ENCODE measurements at places on chromosomes 2 and 18. TPM values are rescaled to one million over a fixed set of nuclear protein-coding genes. Genes with fewer than 3 reads are reported as not detected.

GRCh38 chr18:48590678-48591077 is 51.8 kb downstream of the CTIF start:
- no peaks in the 10 kb centered on the region for H3K27me3 ChIP-seq
- no peak overlapping the region for H3K4me3 ChIP-seq
- peaks cover 20% of the 10 kb centered on the region for H3K4me1 ChIP-seq

DNA sequence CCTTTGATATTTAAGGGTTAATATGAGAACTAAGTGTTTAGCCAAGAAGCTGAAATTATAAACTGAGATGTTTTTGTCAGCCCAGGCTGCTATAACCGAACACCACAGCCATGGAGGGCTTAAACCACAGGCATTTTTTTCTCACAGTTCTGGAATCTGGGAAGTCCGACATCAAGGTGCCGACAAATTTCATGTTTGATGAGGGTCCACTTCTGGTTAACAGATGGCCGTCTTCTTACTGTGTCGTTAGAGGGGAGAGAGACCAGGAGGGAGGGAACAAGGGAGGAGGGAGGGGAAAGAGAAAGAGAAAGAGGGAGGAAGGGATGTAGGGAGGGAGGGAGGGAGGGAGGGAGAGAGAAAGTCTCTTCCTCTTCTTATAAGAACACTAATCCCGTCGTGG is 6.5 kb upstream of the CNDP2 start:
- no peak overlapping the region for H3K27ac ChIP-seq
- no peaks in the 10 kb centered on the region for H3K36me3 ChIP-seq
- H3K27me3 ChIP-seq, result no peaks in the 10 kb centered on the region
- no peak overlapping the region for H3K4me3 ChIP-seq
- H3K4me1 ChIP-seq, result peaks cover 7% of the 10 kb centered on the region
- DNase-seq, result no peak

DNA sequence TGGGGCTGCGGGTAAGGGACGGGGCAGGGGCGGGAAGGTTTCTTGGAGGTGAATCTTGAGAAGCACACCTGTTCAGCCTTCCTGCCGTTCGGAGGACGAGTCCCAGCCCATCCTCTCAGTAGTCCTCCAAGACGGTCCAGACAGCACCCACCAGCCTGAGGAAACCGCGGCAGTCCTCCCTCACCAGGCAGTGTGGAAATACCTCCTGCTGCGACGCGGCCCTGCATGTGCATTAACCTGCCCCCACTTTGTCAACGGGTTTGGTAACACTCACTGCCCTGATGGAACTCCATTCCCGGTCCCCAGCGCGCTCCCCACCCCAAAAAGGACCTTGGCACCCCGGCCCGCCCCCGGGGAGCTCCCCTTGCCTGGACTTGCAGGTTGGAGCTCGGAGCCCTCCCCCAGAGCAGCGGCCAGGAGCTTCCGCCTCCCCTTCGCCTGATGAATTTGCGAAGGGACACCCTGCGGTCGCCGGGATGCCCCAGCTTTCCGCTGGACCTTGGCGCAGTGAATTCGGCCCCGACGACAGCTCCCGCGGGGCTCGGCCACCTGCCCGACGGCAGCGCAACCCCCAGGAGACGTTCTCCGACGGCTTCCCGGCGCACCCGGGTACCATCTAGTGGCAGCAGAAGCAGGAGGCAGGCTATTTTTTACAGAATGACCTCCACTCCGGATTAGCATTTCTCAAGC is 31.5 kb downstream of the ACVR1C start:
- no peaks in the 10 kb centered on the region for H3K36me3 ChIP-seq
- H3K4me1 ChIP-seq, result no peaks in the 10 kb centered on the region
- H3K27ac ChIP-seq, result no peak overlapping the region
- no peak for DNase-seq
- H3K4me3 ChIP-seq, result peak overlapping the region; percentile 27

- no peak for DNase-seq
- no peaks in the 10 kb centered on the region for H3K27me3 ChIP-seq
- H3K27ac ChIP-seq, result no peak overlapping the region
- no peaks in the 10 kb centered on the region for H3K36me3 ChIP-seq
These were observed 103.3 kb downstream of the COL6A3 start for GRCh38 chr2:237310515-237311114.

GRCh38 chr2:62296034-62296831 is 100.3 kb downstream of the B3GNT2 start:
- peaks cover 7% of the 10 kb centered on the region for H3K4me1 ChIP-seq
- no peak for DNase-seq
- no peak overlapping the region for H3K4me3 ChIP-seq
- no peaks in the 10 kb centered on the region for H3K36me3 ChIP-seq

GRCh38 chr18:63867368-63868125 is 20.0 kb upstream of the SERPINB2 start:
- H3K27me3 ChIP-seq, result no peaks in the 10 kb centered on the region
- no peaks in the 10 kb centered on the region for H3K36me3 ChIP-seq
- no peak overlapping the region for H3K4me3 ChIP-seq
- H3K27ac ChIP-seq, result no peak overlapping the region
- H3K4me1 ChIP-seq, result no peaks in the 10 kb centered on the region
- no peak for DNase-seq

GRCh38 chr18:55142410-55142809 is 183.1 kb upstream of the CCDC68 start:
- H3K27ac ChIP-seq, result no peak overlapping the region
- H3K4me3 ChIP-seq, result no peak overlapping the region
- H3K27me3 ChIP-seq, result no peaks in the 10 kb centered on the region
- no peaks in the 10 kb centered on the region for H3K36me3 ChIP-seq

- H3K36me3 ChIP-seq, result no peaks in the 10 kb centered on the region
- no peak overlapping the region for H3K4me3 ChIP-seq
- no peak for DNase-seq
- no peak overlapping the region for H3K27ac ChIP-seq
- H3K27me3 ChIP-seq, result no peaks in the 10 kb centered on the region
These were observed 224.1 kb downstream of the LRP1B start for GRCh38 chr2:141906678-141907077.

GRCh38 chr2:64018701-64019082 is 536 bp downstream of the VPS54 start:
- no peaks in the 10 kb centered on the region for H3K36me3 ChIP-seq
- H3K4me3 ChIP-seq, result peak overlapping the region; percentile 85
- H3K27ac ChIP-seq, result peak overlapping the region; percentile 85
- DNase-seq, result no peak
- no peaks in the 10 kb centered on the region for H3K27me3 ChIP-seq
- peaks cover 12% of the 10 kb centered on the region for H3K4me1 ChIP-seq

- H3K4me1 ChIP-seq, result no peaks in the 10 kb centered on the region
- no peaks in the 10 kb centered on the region for H3K36me3 ChIP-seq
- H3K27ac ChIP-seq, result no peak overlapping the region
- H3K4me3 ChIP-seq, result no peak overlapping the region
- no peak for DNase-seq
- H3K27me3 ChIP-seq, result no peaks in the 10 kb centered on the region
These were observed 414.2 kb upstream of the CHST9 start for GRCh38 chr18:27599202-27599829.

GRCh38 chr2:102296449-102296848 is 14.9 kb upstream of the IL1RL1 start:
- no peak for DNase-seq
- H3K36me3 ChIP-seq, result no peaks in the 10 kb centered on the region
- H3K27ac ChIP-seq, result no peak overlapping the region
- no peaks in the 10 kb centered on the region for H3K27me3 ChIP-seq
- no peaks in the 10 kb centered on the region for H3K4me1 ChIP-seq
- no peak overlapping the region for H3K4me3 ChIP-seq

DNA sequence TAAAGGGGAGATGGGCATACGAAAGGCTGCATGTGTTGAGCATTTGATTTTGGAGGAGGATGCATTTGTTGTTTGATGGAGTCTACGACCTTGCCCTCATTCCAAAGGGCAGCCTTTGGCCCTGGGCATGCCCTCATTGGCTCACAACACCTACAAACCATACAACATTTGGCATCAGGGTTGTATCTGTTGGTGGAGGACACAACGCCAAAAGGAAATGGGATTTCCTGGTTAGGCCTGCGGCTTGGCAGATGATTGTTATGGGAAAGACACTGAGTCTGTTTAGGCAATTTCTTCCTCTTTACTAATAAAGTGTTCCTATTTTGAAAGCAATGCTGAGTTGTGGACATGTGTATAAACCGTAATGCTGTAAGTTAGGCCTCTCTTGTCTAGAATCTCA is 246.9 kb downstream of the LDLRAD4 start:
- no peaks in the 10 kb centered on the region for H3K36me3 ChIP-seq
- H3K27ac ChIP-seq, result no peak overlapping the region
- peaks cover 3% of the 10 kb centered on the region for H3K4me1 ChIP-seq
- no peak for DNase-seq

GRCh38 chr2:34719206-34719605 is 1120.1 kb upstream of the FAM98A start:
- no peak overlapping the region for H3K27ac ChIP-seq
- no peak overlapping the region for H3K4me3 ChIP-seq

IL36B gene
- total RNA-seq, result not detected

UGT1A3 gene
- total RNA-seq, result not detected

SERPINB10 gene
- total RNA-seq, result not detected

NEU4 gene
- total RNA-seq, result 22.0 TPM

DNER gene
- total RNA-seq, result 3.3 TPM

ERMN gene
- total RNA-seq, result 1.3 TPM

ST8SIA5 gene
- 0.14 TPM for total RNA-seq

FNDC4 gene
- total RNA-seq, result 32.9 TPM

PLB1 gene
- 29.6 TPM for total RNA-seq
